ENCODE measurements at places on chromosomes 7 and 10.

DNA sequence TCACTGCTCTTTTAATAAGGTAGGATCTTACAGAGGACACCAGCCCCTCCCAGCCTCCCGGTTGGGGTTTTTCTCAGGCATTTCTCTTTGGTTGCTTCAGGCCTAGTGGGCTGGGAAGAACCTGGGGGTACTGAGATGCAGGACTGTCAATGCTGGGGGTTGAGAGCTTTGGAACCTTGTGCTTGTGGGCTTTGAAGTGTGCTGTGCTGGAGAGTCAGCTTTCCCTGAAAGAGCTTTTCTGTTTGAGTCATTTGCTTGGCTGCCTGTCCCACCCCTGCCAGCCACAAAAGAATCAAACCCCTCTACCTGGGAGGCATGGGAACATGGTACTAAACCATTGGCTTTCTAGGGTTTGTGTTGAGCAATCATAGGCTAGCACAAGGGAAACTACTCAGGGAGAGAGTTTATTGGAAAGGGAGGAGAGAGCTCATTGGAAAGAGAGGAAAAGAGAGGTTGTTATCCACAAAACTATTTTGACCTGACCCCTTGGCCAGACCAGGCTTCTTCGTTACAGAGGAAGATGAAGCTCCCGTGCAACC, 1.4 kb downstream of the SCD start:
- DNase-seq: no peak

- DNase-seq: no peak
Measured at GRCh38 chr7:105210721-105211205, 178.0 kb downstream of the SRPK2 start.

GRCh38 chr7:74282748-74283459, 6.3 kb upstream of the CLIP2 start:
- DNase-seq: no peak

GRCh38 chr10:77526868-77527617, 110.6 kb downstream of the KCNMA1 start:
- no peak for DNase-seq

DNA sequence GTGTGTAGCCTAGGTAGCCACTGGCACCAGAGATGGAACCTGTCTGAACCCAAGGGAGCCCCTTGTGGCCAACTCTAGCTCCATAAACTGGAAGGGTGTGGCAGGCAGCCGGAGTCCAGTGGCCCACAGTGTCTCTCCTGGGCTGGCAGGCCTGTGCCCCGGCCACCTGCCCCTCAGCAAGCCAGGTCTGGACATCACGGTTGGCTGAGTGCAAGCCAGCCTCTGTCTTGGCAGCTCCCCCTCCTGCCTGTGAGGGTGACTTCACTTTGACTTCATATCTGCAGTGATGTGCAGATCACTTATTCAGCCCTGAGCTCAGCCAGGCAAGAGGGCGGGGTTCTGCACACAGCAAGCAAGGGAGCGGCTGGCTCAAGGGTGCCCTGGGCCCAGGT, 1.3 kb upstream of the RET start:
- no peak for DNase-seq

GRCh38 chr7:24905996-24906770, 73.8 kb downstream of the OSBPL3 start:
- DNase-seq: no peak

- DNase-seq: no peak
Measured at GRCh38 chr10:14815681-14816080, 22.2 kb downstream of the CDNF start.

DNA sequence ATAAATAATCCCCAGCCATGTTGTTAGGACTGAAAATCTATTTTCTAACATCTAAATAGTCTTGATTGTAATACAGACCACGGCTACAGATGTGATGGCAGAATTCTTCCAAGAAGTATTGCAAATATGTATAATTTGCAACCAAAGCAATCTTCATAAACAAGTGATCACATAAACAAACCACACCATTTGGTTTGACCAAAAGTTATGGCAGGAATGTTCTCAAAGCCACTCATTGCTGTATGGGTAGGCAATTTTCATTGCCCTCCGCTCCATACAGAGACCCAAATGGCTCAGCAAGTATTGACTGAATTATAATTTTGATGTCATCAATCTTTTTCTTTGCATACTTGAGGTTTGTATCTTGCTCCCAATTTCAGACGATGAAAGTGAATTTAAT, 19.0 kb upstream of the RHOBTB1 start:
- no peak for DNase-seq

GRCh38 chr7:115631782-115632181, 398.8 kb downstream of the TFEC start:
- DNase-seq: no peak

- DNase-seq: no peak
Measured at GRCh38 chr10:91700788-91701444, 68.0 kb upstream of the PPP1R3C start.

DNA sequence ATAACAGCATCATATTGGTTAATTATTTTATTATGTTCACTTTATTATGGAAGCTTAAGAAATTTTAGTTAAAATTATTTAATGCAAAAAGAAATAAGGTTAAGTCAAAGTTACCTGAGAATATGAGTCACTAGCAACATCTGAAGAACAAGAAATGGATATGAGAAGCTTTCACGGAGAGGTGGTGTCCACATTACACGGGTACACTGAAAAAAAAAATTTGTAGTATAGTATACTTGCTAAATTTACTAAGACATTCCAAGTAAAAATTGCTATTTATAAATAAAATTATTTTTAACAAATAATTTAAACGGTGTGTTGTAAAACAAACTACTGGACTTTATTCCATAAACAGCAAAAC, 63.9 kb downstream of the DPY19L1 start:
- DNase-seq: no peak
